ENCODE measurements at places on chromosomes 16 and 17.

DNA sequence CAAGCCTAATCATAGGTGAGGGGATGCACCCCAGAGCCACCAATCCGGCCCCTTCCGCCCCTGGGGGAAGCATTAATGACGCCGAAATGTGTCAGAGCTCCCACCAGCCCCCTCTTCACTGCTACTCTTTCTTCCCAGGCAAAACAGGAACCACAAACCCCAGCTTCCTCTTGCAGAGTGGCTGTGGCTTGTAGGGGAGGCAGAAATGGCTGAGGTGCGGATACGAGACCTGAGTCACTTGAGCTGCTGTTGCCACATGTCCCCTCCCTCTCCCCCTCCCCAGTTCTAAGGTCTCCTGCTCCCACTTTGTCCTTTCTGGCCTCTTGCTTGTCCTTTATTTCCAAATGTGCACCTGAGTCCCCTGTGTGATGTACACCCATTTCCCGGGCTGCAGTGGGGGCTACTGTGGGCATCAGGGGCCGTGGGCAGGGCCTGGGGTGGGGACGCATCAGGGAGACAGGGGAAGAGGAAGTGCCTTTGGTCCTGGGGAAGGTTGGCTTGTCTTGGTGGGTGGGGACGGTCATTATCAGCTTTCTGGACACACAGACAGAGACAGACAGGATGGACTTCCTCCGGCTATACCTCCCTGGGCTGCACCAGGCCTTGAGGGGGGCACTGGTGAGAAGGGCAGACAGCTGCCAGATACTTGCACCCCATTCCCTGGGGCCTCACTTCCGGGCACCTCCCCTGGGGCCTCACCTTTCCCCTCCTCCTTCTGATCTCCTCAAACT is at the start of gene APOBR:
Gene APOBR (plus strand): TSS at position 523 of the 731 bp plus-strand sequence. CDS start 39 bp downstream, at position 562.
- ATAC-seq, result peak; percentile 86

DNA sequence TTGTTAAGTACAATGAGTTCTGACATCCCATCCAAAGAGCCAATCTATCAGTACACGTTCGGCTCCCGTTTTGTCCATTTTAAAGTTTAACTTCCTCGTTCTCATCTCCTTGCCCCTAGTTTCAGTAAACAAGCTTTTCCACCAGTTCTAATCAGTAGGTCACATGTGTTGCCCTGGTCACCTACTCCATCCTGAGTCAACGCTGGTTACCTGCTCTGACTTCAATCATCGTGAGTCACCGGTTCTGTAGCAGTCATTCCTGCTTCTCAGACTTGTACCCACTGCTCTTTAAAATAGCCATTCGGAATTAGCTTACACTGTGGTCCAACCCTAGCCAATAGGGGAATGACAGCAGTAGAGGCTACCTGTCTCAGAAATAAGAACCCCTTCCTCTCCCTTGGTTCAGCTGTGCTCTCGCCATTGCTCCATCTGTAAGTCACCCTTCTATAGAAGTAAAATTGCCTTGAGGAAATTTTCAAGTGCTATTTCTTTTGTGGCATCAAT is 191.0 kb downstream of the CPPED1 start:
- peak; percentile 72 for ATAC-seq

- ATAC-seq, result peak; percentile 49
Observed at GRCh38 chr17:49224198-49224996, 6.2 kb downstream of the PHOSPHO1 start.

DNA sequence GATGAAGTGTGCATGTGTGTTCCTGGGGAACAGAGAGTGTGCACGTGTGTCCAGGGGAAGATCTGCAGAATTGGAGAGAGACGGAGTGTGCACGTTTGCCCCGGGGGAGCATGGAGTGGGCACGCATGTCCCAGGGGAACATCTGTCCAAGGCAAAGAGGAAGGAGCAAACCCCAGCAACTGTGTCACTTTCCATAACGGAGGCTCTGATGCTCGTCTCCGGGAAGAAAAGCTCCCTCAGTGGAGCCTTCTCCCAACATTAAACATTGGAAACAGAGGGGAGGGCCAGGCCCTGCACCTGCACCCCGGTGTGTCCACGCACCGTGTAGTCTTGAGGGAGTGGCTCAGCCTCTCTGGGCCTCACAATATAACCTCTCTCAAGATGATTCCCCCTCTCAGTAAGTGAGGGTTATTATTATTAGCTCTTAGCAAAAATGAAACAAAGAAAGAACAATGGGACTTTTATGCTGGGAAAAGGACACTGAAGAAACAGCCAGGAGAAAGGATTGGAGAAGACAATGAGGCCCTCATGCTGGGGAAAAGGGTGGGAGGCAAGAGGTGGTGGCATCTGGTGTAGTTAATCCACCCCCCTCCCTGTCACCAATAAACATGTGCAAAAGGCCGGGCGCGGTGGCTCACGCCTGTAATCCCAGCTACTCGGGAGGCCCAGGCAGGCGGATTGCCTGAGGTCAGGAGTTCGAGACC is 7.6 kb downstream of the RAB40B start:
- no peak for ATAC-seq

DNA sequence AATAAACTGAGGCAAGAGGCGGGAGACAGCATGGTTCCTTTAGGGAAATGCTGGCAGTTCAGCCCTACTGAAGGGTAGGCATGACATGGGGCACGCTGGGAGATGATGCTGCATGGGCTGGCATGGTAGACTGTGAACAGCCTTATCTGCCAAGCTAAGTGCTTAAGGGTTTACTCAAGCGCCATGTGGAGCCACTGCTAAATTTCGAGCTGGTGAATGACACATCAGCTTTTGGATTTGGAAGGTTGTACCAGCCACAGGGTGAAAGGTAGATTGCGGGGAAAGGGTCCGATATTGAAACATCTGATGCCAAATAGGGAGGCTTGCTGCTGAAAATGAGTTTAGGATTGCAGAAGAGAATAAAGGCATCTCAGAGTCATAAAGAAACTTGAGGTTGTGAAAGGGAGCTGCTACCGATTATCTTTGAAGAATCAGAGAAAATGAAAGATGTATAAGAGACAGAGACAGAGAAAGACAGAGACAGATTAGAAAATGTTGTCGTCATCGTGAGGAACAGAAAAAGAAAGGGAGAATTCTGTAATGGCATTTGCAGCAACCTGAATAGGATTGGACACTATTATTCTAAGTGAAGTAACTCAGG is 16.3 kb downstream of the PIK3R5 start:
- ATAC-seq, result peak; percentile 83

DNA sequence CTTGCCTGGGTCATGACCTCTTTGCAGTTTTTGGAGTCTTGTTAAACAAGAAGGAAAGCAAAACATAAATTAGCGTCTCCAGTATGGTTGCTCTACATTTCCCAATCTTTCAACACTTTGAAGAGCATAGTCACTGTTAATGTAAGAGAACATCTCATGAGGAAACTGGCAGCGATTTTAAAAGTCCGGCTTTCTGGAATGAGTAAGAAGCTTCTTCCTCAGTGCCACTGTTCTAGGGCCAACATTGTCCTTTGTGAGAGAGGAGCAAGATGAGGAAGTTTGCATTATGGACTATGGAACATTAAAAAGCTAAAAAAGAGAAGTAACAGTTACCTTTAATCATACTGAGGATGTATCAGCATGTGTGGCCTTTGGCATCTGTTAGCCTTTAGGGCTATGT is 73.1 kb downstream of the WNT3 start:
- ATAC-seq, result no peak

GRCh38 chr17:61574542-61575351 is 16.3 kb downstream of the NACA2 start:
- no peak for ATAC-seq

DNA sequence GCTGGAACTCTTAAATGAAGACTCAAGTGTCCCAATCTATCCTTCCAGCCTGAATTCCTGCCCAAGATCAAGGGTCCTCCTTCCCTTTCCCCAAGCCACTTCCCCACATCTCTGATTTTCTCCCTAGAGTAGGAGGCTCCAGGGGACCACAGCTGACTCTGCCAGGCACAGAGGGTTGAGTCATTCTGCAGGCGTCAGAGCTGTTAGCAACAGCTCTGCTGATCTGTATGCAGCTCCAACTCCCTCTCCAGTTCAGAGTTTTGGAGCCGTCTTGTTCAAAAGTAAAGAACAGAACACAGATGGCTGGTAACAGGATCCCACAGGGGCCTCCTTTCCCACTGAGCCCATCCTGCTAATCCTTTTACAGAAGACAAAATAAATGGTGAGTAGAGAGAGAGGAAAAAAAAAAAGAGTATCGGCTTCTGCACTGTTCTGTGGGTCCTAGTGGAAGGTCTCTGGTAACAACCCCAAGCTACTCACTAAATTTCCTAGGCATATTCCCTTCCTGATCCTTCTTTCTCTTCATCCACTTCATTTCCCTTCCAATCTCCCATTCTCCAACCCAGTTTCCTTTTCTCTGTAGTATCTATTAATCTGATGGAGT is 13.4 kb upstream of the TAOK1 start:
- ATAC-seq, result no peak

DNA sequence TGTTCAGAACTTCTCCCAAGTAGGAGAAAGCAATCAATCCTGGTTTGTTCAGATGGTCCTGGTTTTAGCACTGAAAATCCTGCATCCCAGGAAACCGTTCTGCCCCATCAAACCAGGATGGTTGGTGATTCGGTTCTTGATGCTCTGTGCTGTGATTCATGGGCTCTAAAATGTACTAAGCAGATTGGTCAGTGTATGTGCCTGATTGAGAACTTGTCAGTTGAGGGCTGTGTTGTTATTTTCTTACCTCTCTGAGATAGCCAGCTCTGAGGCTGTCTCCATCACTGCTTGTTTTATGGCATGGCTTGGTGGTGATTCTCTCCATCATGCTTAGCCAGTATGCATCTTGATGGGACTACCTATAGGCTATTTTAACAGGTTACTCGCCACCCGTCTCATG is 246.9 kb upstream of the RBFOX1 start:
- ATAC-seq, result no peak

DNA sequence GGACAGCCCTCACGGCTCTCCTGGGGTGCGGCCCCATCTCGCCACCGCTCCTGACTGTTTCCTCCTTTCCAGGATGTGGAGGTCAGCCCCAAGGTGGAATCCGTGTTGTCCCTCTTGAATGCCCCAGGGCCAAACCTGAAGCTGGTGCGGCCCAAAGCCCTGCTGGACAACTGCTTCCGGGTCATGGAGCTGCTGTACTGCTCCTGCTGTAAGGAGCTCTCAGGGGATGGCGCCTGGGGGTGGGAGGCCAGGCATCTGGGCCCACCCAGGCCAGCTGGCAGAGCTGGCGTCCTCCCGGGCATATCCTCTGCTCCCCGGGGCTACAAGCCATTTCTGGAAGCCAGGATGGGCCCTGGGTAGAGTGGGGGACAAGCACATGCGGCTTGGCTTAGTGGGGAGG is 13.2 kb downstream of the IL34 start:
- no peak for ATAC-seq

DNA sequence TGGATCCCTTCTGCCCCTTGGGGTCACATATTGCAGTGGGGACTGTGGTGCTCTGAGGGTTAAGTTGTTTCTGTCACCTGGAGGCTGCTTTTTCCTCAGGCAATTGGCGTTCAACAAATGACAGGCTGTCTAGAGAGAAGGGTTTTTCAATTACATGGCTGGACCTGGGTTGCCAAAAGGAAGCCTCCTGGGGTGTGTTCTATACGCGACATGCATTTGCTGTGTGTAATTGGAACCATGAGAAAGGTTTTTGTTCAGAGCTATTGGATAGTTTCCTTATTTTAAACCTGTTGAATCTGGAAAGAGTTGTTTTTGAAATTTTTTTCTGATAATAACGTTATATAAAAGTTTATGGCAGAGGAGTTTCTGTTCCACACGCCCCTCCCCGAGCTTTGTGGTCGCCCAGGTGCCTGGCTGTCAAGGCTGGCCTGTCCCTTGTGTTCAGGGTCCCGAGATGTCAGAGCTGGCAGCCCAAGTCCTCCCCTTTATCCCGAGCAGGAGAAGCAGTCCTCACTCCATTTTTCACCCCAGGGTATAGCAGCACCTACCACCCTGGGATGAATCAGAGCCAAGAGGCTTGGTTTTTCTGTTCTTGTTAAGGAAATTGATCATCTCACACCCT is 26.1 kb upstream of the ZNF750 start:
- ATAC-seq, result no peak

- ATAC-seq, result no peak
Observed at GRCh38 chr17:205817-206216, 24.4 kb upstream of the DOC2B start.

DNA sequence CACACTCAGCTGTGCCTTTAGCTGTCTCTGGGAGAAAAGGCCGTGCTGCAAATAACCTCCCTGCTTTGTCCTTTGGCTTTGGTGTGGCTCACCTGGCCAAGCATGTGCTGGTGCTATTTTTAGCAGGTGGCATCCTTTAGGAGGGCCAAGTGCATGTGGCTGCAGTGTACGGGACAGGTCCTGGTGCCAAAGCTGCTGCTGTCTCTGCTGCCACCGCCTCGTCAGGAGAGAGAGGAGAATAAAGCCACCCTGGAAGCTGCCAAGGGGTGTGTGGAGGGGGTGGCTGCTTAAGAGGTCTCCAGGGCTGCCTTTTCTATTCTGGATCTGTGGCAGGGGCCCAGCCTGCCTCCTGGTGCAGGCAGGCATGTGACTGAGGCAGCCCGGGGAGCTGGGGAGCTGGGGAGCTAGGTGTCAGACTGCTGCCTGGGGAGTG is 6.2 kb downstream of the AKAP1 start:
- no peak for ATAC-seq

- no peak for ATAC-seq
Observed at GRCh38 chr16:85514598-85515318, 98.4 kb upstream of the GSE1 start.

DNA sequence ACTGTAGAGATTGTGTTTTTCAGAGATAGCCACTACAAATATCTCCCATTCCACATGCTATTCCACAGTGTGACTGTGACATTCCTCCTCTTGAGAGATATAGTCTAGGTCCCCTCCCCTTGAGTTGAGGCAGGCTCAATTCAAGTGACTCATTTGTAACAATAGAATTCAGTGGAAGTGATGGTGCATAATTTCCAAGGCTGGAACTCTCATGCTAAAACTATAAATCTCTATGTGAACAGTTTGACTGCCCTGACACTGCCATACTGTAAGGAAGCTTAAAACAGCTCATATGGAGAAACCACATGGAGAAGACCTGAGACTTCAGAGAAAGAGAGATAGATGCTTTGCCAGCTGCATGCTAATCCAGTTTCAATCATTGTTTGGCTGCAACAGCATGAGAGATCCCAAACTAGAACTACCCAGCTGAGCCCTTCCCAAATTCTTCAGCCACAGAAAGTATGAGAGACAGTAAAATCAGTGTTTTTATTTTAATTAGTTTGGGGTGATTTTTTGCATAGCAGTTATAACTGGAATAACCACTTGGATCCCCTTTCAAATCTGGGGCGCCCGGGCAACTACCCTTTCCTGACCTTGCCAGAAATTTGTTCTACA is 19.5 kb upstream of the CSNK2A2 start:
- no peak for ATAC-seq
